ENCODE measurements at places on chromosomes 5 and 9.

- DNase-seq: no peak
Measured at GRCh38 chr5:180046656-180047055, 24.9 kb downstream of the RNF130 start.

GRCh38 chr5:148619484-148619883 lies 34.8 kb downstream of the HTR4 start:
- DNase-seq: no peak

DNA sequence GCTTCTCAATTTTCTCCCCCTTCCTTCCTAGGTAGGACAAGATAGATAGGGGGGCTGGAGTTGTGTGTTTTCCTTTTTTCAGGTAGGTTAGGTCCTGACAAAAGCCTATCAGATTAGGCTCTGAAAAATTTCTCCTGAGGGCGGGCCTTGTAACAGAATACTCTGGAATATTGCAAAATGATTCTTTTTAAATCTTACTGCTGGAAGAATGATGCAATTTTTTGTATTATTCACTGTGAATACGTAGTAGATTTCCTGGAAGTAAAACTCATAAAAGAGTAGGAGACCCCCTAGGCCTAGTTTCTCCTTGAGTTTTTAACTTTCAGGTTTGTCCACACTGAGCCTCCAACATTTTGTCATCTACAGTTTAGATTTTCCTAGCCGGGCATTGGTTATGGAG lies 1701.8 kb downstream of the EFNA5 start:
- DNase-seq: no peak

GRCh38 chr9:3916411-3916810 lies 383.5 kb downstream of the GLIS3 start:
- no peak for DNase-seq

DNA sequence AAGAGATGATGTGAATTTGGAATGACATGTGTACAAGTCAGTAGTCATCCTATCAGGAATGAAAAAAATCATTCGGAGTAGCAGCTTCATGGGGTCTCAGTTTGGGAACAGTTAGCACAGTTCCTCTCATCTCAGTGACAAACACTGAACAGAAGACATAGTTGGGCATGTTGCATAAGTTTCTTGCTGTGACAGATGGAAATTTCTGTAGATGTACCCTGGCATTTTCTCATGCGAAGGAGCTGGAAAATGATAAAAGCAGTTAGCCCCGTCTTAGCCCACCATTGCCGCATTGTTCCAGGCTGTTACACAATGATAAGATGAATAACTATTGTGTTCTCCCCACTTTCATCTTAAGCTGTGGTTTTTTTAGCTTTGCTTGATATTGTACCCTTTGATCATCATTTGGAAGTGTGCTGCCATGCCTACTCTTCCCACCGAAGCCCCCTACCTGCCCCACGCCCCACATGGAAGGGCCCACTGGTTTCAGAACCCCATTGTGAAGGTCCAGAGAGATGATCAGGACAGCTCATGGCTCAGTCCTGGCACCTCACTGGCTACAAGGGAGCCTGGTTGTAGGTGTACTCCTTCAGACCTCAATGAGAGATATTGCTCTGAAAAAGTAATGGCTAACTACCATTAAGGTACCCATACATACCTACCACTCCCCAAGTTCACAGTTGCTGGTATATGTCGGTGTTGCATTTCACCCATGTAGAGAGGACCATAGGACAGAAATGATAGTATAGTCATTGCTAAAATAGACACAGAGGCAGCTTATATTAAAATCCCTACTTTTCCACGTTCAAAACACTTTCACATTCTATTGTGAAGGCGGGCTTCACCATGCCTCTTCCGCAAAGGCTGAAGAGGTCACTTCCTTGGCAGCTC lies 38.8 kb downstream of the SFXN1 start:
- DNase-seq: no peak

- DNase-seq: no peak
Measured at GRCh38 chr9:7117676-7118561, 360.1 kb downstream of the KDM4C start.

DNA sequence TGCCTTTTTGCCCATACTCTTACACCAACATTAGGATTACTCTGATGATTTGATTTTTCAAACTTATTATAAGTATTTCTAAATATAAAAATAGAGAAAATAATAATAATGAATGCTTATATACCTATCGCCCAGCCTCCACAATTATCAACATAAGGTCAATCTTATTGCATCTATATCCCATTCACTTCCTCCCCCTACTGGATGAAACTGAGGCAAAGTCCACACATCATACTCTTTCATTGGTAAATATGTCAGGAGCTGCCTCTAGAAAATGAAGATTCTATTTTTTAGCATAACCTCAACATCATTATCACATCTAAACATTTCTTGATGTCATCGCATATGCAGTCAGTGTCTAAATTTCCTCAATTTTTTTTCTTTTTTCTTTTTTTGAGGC lies 44.3 kb downstream of the SH3RF2 start:
- no peak for DNase-seq

Data from activated gamma-delta T cell treated with Interleukin-2 at 50 U/mL for 16 hours (primary cell).